ENCODE measurements at places on chromosomes 6 and 20.

DNA sequence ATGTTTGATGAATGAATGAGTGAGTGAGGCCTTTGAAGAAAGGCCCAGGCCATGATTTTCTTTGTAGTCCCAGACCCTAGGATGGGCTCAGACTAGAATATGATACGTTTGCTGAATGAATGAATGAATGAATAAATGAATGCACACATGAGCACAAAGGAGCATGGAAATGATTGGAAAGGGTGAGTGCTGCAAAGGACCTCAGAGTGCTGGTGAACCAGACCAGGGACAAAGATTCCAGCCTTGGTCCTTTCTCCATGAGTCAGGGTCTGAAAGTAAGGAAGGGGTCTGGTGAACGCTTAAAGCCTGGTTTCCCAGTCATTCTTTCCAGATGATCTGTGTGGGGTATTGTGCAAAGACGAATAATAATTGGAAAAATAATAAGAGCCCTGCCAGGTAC, 40.0 kb upstream of the MRPS18A start:
- no peak for DNase-seq

DNA sequence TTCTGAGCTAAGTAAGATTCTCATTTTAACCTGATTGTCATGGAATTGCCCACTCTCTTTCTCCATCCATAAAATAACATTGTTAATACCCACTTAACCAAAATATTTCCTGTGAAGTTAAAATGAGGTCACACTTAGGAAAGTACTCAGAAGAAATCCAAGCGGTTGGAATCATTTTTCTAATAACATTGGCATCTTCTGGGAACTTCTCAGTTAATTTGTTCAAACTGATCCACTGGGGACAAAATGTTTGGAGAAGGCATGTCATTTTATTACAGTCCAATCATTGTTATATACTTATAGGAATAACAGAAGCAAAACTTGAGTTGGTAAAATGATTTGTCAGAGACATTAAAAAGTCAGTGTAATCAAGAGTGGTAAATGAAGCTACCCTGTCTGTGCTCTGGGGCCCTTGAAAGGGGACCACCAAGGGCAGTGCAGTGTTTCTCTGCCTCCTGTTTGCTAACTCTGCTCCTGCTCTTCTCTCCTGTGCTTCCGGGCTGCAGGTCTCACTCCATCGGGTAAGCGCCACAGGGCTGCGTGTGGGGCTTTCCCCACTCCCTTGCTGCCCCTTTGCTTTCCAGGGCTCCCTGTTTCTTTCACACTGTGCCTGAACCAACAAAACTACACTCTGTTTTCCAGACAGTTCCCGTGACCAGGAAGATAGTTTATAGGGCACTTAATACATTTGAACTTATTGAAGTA, 50.1 kb downstream of the HDDC2 start:
- no peak for DNase-seq

- no peak for DNase-seq
These were observed 502.4 kb upstream of the PTCHD4 start for GRCh38 chr6:48613231-48613949.

- DNase-seq, result no peak
These were observed at the start of gene NOL4L for GRCh38 chr20:32585011-32585585. Gene NOL4L (minus strand): TSS chr20:32585333. CDS start chr20:32584890, 443 bp downstream.

DNA sequence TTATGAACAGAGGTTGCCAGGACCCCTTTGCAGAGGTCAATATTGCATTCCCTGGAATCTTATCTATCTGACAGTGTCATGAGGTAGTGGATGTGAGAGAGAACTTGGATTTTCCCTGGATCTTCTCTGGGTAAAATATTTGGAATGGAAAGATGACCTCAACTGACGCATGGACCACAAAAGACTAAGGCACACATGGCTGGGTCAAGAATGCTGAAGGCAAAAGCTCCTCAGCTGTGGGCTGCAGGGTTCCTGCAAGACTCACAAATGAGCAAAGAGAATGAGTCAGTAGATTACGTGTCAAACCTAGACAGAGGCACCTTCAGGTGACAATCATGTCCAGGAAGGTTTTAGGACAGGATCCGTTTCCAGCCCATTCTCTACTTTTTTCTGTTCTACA, 484.0 kb downstream of the C6orf118 start:
- DNase-seq, result no peak

- DNase-seq, result no peak
These were observed 7.3 kb upstream of the TENT5A start for GRCh38 chr6:81759782-81760181.

- no peak for DNase-seq
These were observed 7.1 kb upstream of the AP5S1 start for GRCh38 chr20:3812975-3813847.

GRCh38 chr20:56689318-56689717, 60.2 kb downstream of the TFAP2C start:
- DNase-seq, result no peak

DNA sequence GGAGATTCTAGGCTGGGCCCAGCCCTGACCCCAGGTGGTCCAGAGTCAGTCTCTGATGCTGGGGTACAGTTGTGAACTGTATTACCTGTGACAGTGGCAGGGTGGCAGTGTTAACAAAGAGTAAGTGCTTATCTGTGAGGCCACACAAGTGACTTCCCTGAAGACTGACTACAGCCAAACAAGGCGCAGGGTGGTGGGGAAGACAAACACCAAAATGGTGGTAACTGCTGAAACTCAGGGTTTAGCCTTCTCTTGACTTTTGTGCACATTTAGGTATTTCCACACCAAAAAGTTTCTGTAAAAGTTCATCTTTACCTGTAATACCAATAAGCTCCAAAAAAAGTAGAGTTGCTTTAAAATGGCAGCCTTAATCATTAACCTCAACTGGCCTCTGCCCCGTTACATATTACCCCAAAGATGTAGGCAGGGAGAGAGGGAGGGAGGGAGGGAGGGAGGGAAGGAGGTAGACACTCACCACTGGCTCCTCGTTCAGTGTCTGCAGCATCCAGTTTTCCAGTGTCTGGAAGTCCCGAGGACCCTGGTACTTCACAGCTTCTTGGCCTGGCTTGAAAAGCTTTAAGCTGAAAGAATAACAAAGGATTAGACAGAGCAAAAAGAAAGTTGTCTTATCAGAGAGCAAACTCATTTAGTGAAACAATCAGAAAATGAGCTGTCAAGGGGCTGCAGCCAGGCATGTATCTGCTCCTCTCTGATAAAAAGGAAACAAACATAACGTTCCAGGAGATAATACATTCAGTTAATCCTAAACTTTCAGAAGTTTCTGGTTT, 11.3 kb downstream of the TXNDC5 start:
- DNase-seq, result no peak

DNA sequence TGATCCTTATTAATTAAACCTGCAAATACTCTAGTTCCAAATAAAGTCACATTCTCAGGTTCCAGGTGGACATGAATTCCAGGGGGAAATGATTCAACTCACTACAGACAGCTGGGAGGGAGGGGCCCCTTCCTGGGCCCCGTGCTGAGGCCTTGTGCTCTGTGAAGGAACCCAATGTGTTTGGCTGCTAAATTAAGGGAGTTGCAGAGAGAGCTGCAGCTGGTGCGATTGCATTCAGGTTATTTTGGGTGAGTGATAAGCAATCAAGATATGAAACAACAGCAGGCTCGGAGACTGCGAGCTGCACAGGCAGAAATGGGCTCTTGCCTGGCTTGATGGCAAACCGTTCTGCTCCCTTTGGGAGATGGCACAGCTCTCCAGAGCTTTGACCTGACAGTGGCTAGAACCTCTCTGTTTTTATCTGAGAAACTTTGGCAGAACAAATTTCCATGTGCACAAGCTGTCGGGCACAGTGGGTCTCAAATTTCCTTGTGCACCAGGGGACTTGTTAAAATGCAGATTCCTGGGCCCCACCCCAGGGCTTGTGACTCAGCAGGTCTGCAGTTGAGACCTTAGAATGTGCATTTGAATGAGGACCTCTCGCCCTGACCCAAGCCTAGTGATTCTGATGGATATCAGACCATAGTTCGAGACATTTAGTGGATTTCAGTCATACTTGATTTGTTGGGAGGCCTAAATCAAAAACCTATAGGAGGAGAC, 9.8 kb downstream of the MAPK13 start:
- no peak for DNase-seq

- peak; percentile 10 for DNase-seq
These were observed 445.1 kb downstream of the DOK5 start for GRCh38 chr20:54920491-54920890.

DNA sequence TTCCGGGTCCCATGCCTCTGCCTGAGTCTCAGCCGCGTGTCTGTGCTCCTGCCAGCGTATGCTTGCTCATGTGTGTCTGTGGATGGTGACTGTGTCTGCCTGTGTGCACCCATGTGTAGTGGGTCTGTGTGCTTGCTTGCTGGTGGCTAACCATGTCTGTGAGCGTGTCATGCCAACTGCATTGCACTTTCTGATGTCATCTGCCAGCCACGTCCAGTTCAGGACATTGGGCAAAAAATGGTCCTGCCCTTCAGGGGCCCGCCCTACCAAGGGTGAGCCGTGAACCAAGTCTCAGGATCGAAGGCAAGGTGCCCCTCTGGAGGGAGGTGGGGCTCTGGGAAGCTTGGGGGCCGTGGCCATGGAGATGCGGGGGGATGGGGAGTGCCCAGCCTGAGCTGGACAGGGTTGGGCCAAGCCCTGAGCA, 9.4 kb upstream of the ZBTB46 start:
- DNase-seq, result no peak

All from caudate nucleus (tissue), 63 donors.